ENCODE measurements at places on chromosomes 2 and 18.

GRCh38 chr2:112727276-112728028 is 6.6 kb downstream of the NT5DC4 start:
- no peak for DNase-seq

DNA sequence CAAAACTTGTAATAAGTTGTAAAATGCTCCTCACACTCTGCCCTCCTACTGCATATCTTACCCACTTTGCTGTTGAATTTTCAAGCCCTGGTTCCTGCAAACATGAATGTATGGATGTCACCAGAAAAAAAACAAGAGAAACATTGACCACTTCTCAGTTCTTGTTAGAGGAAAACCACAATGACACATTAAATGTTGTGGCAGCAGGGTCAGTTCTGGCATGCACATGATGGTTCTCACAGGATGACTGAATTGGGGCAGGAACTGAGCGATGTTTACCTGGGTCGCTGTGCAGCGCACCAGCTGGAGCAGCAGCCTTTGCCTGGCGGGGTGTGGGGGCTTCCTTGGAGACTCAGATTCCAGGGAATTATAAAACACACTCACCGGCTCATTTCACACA is 14.0 kb upstream of the PRKCE start:
- peak; percentile 64 for DNase-seq

DNA sequence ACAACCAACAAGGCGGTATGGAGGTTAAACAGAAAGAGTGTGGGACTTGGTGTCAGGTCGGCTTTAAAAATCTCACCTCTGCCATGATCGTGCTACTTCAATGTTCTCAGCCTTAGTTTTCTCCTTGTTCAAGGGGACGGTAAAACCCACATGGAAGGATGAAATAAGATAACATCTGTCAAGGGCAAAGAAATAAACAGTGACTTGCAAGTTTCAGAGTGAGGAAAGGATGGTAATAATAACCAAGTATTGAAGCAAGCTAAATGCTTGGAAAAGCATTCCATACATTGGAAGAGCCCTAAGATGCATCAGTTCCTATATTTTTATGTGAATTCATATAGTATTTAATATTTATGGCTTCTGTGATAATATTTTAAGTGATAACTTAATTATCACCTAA is 29.8 kb upstream of the LMAN1 start:
- DNase-seq = no peak

DNA sequence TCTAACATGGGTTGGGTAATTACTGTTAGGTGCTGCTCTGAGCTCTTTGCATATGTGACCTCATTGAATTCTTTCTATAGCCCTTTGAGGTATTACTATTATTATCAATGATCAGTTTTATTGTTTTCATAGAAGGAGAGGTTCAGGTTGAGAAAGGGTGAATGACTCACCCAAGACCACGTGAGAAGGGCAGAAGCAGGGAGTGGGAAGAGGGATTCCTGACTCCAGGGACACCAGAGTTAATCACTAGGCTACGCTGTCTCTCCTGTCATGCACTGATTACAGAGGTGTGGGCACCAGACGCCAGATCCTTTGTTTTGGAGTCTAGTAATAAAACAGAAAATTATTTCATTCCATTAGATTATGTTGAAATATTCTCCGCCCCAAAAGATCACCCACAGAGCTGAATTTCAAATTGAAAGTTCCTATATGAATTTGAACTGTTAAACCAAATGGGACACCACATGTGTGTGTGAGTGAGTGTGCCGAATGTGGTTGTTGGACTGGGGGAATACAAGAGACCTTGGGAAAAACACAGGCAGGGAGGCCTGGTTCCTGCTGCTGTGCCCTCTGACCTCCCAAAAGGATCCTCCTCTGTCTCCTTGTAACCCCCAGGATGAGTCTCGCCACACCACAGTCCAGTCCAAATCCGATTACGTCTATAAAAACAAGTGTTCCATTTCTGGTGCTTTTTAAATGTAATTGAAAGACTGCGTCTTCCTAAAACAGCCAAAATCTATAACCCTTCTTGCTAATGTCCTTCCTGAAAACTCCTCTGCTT is 215.4 kb downstream of the ZNF521 start:
- no peak for DNase-seq

DNA sequence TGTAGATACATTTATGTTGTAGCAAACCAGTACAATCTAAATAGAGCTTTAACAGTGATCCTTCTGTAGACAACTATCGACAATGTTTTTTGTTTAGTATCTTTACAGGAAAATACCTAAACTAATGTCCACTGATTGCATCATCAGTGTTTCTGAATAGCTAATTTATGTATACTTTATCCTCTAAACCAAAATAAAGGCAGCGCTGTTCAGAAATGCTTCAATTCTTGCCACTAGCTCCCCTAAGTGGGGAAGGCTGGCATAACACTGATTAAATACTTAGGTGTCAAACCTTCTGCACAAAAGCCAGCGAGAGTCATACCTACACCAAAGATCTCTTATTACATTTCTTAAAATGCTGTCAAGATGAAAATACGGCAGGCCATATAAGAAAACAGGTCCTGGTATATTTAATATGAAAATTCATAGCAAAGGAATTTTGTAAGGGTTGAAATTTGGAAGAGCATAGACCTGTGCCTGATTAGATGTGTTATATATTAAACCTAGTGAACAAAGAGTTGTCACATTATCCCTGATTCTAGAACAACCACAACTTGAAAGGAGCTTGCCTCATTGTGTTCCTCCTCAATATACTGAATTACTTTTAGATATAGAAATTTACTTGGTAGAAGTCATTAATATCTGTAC is 1693.4 kb upstream of the SLC39A10 start:
- DNase-seq = peak; percentile 56

Measured in fibroblast of skin of right quadriceps (primary cell).